ENCODE measurements at places on chromosomes 7 and 10.
A peak's percentile ranks its signal among the peaks of the same experiment; 100 is the strongest.

- DNase-seq: no peak
These were observed 42.9 kb upstream of the PSAP start for GRCh38 chr10:71893920-71894319.

DNA sequence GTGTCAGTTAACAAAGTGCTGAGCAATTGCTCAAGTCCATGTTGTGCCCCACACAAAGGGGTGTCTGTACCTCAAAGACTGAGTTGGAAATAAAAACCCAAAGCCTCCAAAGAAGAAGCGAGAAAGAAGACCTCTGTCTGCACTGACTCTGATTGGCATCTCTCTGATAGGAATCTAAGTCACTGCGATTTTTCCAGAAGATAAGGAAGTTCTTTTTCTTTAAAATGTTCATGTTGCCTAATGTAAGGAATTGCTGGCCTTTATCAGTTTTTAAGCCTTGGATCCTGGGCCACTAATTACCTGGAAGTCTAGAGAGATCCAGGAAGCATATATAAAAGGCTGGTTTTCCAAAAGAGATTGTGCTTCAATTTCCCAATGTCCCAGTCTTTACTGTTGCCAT, 24.1 kb upstream of the MET start:
- no peak for DNase-seq

GRCh38 chr10:5648494-5649457, 17.6 kb downstream of the ASB13 start:
- no peak for DNase-seq

DNA sequence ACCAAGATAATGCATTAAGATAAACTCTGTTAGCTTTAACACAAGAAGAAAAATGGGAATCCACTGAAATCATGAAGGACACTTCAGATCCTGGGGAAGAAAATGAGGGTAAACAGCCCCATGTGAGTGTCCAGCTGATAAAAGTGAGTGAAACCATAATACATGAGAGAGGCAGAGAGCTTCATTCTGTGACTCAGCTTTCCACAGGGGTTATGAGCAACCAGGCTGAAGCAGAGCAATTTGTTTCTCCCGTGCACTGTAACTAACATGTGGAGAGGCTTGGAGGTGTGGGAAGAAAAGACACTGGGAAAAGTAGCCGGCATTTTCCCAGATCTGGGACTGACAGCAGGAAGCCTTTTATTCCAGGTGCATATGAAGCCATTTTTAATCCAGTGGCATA, 971.7 kb downstream of the ANKRD7 start:
- no peak for DNase-seq

- no peak for DNase-seq
These were observed 83.6 kb downstream of the CD36 start for GRCh38 chr7:80721883-80722615.

GRCh38 chr10:31522820-31523219, 203.8 kb downstream of the ZEB1 start:
- DNase-seq: no peak

GRCh38 chr10:71748671-71749191, 24.6 kb downstream of the VSIR start:
- no peak for DNase-seq

- DNase-seq: no peak
These were observed 26.5 kb upstream of the TMEM229A start for GRCh38 chr7:124059375-124059774.

- no peak for DNase-seq
These were observed 360.4 kb upstream of the CELF2 start for GRCh38 chr10:10657139-10657760.

GRCh38 chr7:105759670-105760550, 116.5 kb downstream of the ATXN7L1 start:
- no peak for DNase-seq

DNA sequence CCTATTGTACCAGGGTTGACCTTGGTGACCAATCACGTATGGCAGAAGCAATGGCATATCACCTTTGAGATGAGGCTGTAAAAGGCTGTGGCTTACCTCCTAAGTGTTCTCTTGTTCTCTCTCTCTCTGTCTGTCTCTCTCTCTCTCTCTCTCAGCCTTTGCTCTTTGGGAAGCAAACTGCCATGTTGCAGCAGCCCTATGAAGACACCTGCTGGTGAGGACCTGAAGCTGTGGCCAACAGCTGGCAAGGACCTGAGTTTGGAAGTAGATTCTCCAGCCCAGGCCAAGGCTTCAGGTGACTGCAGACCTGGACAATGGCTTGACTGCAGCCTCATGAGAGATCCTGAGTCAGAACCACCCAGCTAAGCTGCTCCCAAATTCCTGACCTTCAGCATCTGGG, 161.4 kb downstream of the GPAM start:
- no peak for DNase-seq

DNA sequence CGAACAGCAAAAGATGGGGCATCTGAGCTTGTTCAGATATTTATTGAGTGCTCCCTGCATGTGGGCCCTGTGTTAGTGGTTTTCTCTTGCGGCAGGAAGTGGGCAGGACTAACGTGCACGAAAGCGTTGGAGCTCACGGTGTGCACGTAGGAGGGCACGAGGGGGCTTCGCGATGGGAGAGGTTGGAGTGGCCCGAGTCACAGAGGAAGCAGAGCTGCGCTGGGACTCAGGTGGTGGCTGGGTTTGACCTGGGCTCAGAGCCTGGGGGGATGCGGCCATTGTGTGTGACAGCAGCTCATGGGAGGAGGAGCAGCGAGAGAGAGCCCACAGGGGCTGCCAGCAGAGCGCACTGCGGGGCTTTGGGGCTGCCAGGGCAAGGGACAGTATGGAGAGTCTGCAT, 7.7 kb downstream of the ZSCAN25 start:
- peak; percentile 39 for DNase-seq

- DNase-seq: no peak
These were observed 72.7 kb downstream of the PTPRE start for GRCh38 chr10:127979566-127979965.

DNA sequence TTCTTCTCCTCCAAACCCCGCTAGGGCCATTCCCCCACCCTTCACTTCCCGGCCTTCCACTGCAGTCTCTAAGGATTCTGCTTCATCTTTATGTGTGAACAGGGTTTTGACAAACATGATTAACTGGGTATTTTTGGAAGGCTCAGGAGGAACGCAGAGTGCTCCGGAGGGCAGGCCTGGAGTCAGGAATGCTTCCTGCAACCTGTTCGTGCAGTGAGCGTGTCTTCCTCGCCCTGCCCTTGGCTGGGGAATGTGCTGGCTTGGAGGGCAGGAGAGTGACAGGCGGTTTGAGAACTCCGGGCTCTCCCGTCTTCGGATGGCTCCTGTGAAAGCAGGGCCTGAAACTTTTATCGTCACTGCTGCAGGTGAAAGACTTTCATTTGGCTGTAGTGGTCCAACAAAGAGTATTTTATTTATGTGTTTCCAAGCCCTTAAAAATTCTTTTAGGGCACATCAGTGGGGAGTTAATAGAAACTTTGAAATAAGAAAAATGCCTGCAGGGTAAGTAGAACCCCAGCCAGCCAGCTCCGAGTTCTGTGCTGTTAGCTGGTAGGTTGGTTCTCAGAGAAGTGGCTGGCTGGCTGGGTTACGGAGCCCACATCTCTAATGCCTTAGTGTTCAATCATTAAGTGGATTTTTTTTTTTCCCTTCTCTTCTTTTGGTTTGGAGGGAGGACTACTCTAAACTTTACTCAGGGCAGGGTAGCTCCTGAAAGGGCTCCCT, 51.0 kb downstream of the TCF7L2 start:
- DNase-seq: no peak

DNA sequence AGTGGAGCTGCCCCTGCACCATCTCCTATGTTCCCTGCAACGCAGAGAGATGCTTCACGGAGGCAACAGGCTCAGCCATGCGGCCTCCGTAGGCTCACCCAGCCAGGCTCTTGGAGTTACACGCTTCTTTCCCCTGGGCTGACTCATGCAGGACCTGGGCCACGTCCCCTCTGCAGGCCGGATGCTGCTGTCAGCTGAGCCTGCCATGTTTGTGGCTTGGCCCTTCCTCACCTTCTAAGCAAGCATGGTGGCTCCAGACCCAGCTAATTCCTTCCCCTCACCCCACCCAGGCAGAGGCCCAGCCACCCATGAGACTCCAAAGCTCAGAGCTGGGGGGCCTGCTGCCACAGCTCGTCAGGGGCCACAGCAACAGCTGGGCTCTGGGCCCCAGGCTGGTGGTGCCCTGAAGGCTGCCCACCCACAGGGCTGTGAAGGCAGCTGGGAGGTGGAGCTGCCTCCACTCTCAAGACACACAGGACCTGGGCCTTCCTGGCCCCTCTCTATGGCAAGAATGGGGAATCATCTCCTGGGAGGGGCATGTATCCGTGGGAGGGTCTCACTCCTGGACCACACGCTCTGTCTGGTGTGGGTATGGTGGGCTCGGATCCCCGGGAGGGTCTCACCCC, 219.6 kb downstream of the ELFN1 start:
- DNase-seq: no peak

DNA sequence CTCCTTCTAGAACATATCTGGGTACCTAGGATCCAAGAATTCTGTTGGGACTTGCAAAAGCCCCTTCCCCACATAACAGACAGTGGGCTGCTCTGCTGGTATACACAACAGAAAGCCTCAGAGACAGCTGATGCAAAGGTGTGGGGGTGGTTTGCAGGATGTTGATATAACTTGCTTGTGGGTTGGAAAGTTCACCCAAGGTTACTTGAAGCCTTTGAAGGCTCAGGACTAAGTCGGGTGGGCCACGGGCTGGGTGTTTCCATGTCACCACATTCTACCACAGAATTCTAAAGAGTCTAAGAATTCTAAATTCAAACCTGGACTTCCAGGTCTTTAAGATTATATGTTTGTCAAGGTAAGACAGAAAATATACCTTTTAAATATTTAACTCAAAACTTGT, 7.4 kb upstream of the NRCAM start:
- no peak for DNase-seq

- DNase-seq: no peak
These were observed 273.7 kb downstream of the KIF20B start for GRCh38 chr10:89975071-89975470.

DNA sequence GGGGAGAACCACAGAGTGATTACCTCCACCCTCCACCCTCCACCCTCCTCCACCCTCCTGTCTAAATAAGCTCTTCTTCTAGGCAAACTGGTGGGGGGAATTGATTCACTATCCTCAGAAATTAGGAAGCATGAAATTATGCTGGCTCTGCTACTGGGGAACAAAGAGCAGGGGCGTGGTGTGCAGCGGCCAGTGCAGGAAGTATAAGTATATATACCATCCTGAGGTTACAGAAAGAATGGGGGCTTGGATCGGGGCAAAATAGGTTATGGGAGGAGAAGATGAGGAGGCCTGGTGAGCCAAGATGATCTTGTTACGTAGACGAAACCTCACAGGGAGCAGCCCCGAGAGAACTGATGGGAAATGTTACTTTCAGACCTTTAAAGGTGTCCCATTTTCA, 49.1 kb downstream of the SYPL1 start:
- DNase-seq: no peak

DNA sequence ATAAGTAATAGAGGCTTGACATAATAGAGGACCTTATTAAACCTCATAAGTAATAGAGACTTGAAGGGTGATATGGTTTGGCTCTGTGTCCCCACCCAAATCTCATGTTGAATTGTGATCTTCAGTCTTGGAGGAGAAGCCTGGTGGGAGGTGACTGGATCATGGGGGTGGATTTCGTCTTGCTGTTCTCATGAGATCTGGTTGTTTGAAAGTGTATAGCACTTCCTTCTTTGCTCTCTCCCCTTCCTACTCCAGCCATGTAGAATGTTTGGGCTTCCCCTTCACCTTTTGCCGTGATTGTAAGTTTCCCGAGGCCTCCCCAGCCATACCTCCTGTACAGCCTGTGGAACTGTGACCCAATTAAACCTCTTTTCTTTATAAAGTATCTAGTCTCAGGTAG, 8.6 kb downstream of the KIFBP start:
- no peak for DNase-seq

DNA sequence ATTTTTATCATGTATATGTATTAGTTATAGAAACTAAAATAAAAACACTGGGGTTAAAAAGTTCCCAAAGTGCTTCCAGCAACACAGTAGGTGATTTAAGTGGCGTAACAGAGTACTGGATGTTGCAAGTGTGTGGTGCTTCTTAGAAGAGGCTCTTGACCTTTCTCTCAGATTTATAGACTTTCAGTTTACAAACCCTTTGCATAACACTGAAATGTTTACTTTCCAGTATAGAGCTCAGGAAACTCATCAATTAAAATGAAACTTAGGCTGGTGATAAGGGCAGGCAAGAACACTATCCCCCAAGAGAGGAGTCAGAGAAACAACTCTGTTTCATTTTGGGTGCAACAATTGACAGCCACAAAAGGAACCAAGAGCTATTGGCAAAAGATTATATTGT, 27.5 kb upstream of the SMC3 start:
- no peak for DNase-seq

DNA sequence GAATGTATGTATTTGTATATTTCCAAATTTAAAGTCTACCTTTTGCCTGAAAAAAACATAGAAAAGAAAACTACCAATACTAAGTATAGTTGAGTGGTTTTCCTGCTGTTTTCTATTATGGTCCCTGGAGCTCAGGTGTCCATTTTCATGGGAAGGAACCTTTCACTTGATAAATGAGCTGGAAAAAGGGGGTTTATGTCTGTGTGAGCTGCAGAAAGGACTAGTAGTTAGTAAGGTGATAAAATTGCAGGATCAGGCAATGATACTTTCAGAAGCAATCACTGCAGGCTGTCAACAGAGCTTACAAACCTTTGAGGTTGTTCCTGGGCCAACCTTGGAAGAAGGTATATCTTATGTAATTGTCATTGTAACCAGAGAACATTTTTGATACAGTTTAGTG, 48.0 kb downstream of the ST7 start:
- no peak for DNase-seq

- no peak for DNase-seq
These were observed 58.4 kb downstream of the MGMT start for GRCh38 chr10:129525401-129525801.

- no peak for DNase-seq
These were observed 17.7 kb downstream of the CLIP2 start for GRCh38 chr7:74306730-74307469.

GRCh38 chr10:33381451-33382215, 47.2 kb upstream of the NRP1 start:
- no peak for DNase-seq

DNA sequence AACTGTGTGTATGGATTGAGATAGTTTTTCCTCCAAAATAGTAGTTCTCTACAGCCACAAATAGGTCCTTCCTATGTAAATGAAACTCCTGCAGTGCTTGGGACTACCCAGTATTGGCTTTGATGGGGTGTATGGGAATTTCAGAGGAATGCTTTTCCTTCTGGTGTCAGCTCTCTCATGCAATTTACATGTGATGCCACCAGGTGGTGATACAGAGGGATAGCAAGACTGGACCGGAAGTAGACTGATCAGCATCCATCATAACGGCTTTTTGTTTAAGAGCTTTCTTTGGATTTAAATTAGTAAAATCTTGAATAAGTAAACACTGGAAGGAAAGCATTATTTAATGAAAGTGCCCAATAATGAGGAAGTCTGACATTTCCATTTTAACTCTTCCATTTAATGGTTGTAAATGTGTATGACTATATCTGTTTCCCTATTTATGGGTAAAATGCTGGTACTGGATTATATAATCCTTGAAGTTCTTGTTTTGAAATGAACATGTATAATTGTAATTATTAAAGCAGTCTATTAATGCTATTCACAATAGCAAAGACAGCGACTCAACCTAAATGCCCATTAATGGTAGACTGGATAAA, 22.7 kb downstream of the DYNC1I1 start:
- no peak for DNase-seq

GRCh38 chr10:50384898-50385297, 133.6 kb upstream of the ASAH2 start:
- DNase-seq: no peak
